Spleen (tissue), 13 donors: ENCODE measurements at places on chromosomes 5 and 9.

DNA sequence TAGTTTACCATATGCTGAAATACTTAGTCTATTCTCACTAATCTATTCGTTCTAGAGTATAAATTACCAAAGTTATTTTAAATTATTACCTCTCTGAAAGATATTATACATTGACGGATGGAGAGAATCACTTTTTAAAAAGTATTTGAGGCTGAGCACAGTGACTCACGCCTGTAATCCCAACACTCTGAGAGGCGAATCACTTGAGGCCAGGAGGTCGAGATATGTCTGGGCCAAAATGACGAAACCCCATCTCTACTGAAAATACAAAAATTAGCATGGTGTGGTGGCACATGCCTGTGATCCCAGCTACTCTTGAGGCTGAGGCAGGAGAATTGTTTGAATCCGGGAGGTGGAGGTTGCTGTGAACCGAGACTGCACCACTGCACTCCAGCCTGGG lies 64.0 kb upstream of the SPATA31C2 start:
- no peak for DNase-seq

DNA sequence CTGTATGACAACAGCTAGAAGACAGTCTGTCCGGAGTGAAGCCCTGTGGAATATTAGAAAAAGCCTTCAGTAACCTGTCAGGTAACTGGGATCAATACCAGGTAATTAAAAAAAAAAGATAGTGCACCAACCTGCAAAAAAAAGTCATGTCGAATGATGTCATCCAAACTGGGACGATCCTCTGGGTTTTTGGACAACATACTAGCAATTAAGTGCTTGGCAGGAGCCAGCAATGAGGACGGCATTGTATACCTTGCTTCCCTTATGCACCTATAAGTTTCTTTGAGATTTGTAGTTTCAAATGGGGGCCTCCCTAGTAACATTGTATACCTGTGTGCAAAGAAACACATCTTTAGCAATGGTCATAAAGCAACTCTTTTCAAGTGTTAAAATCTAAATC lies 2.8 kb downstream of the PLK2 start:
- DNase-seq: no peak

DNA sequence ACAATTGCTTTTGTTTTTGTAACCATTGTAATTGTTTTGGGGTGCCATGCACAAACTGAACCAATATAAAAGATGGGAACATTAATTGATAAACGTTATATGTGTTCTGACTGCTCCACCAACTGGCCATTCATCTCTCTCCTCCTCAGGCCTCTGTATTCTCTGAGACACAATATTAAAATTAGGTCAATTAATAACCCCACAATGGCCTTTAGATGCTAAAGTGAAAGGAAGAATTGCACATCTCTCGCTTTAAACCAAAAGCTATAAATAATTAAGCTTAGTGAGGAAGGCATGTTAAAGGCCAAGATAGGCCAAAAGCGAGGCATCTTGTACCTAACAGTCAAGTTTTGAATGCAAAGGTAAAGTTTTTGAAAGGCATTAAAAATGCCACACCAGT lies 448.4 kb upstream of the ITGA1 start:
- DNase-seq: no peak

DNA sequence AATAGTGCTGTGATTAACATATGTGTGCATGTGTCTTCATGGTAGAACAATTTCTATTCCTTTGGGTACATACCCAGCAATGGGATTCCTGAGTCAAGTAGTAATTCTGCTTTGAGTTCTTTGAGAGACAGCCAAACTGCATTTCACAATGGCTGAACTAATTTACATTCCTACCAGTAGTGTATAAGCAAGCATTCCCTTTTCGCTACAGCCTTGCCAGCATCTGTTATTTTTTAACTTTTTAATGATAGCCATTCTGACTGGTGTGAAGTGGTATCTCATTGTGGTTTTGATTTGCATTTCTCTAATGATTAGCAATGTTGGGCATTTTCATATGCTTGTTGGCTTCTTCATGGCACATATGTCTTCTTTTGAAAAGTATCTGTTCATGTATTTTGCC lies 308.5 kb downstream of the ARRDC3 start:
- no peak for DNase-seq

- no peak for DNase-seq
Observed at GRCh38 chr9:21556581-21557427, 74.7 kb upstream of the IFNE start.

GRCh38 chr5:33834334-33834733 lies 57.5 kb downstream of the ADAMTS12 start:
- DNase-seq: no peak

GRCh38 chr9:14533867-14534640 lies 159.2 kb downstream of the ZDHHC21 start:
- no peak for DNase-seq

- DNase-seq: no peak
Observed at GRCh38 chr5:113264046-113264445, 170.7 kb downstream of the TSSK1B start.

GRCh38 chr9:81305561-81306182 lies 383.7 kb downstream of the TLE1 start:
- DNase-seq: no peak

- no peak for DNase-seq
Observed at GRCh38 chr9:69556707-69557106, 115.5 kb downstream of the APBA1 start.

- DNase-seq: peak; percentile 82
Observed at GRCh38 chr9:132160802-132161742, 786 bp upstream of the NTNG2 start.

GRCh38 chr5:52709167-52709925 lies 78.4 kb upstream of the ITGA1 start:
- no peak for DNase-seq

DNA sequence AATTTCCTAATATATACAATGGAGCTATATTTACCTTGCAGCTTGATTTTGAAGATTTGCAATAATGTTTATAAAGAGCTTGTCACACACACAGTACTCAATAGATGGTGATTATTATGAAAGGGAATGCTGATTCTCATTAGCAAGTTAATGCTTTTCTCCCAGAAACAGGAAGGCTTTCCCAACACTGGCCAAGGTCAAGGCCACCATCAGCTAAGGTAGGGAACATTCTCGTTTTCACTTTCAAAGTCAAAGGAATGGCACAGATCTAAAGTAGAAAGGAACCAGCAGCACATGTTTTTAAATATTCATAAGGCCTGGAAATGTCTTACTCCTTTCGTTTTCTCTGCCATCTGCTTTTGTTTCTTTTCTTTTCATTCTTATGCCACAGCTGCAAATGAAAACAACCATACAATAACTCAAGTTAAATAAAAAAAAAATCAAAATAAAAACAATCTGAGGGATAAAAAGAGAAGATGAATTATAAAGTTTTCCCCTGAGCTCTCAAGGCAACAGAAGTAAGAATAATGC lies 266.8 kb downstream of the CRB2 start:
- no peak for DNase-seq

- DNase-seq: no peak
Observed at GRCh38 chr5:138645778-138646575, 70.8 kb upstream of the HSPA9 start.

GRCh38 chr9:10479172-10479571 lies 133.6 kb downstream of the PTPRD start:
- DNase-seq: no peak

GRCh38 chr9:36803961-36804360 lies 230.1 kb downstream of the PAX5 start:
- no peak for DNase-seq

GRCh38 chr5:89064736-89065135 lies 181.8 kb upstream of the MEF2C start:
- no peak for DNase-seq
